ENCODE measurements at places on chromosomes 5 and 9.

- no peak for DNase-seq
Observed at GRCh38 chr9:109771796-109772531, 8.0 kb upstream of the PALM2AKAP2 start.

DNA sequence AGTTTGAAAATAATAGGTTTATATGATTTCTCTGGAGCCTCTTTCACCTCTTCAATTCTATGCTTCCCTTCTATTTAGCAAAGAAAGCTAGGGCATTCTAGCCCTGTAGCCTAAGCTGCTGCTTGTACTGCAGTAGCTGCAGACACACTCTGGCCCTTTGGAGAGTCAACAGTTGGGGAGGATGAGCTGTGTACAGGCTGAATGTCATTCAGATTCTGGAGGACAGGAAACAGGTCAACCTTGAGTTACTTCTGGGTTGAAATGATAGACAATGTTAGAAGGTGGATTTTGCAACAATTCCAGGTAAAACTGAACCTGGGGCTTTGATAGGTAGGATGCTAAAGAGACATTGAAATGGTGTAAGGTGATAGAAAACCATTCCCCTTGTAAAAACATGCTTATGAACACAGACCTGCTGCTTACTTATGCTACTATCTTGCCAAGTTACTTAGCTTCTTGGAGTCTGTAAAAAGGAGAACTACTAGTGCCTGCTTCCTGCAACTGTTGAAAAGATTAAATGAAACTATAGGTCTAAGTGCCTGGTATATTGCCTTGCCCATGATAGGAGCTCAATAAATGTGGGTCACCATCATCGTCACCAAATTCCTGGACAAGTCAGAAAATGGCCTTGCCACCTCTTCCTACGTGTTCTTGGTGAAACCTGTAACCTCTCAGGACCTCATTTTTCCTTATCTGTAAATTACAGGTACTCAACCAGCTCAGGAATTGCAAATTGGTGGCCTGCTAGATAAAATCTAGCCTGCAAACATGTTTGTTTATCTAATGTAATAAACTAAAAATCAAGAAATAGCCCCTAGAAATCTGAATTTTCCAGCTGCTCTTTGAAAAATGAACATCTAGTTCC, 83.7 kb downstream of the GALNT10 start:
- DNase-seq, result peak; percentile 53

GRCh38 chr5:2183154-2184025, 300.7 kb upstream of the IRX4 start:
- no peak for DNase-seq

- no peak for DNase-seq
Observed at GRCh38 chr5:72082048-72082447, 25.2 kb upstream of the MAP1B start.

GRCh38 chr9:2425676-2426075, 195.9 kb upstream of the VLDLR start:
- no peak for DNase-seq

GRCh38 chr5:154819546-154819945, 30.9 kb downstream of the FAXDC2 start:
- DNase-seq, result no peak

DNA sequence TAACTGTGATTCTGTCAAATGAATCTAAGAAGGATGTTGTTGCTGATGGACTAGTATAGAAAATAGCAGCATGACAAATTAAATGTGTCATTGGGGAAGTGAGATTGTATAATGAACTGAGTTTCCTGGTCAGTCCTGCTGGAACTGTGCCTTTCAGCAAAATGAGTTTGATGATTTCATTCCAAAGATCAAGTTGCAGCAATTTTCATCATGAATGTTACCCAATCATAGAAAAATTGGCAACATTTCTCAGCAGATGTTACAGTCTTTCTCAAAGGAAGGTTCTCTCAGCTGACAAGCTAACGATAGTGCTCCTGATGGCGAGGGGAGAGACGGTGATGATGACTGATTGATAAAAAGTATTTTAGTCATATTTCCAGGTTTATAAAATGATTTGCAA, 10.7 kb downstream of the PCDHAC2 start:
- no peak for DNase-seq

- DNase-seq, result no peak
Observed at GRCh38 chr5:173394701-173395100, 66.5 kb upstream of the STC2 start.

DNA sequence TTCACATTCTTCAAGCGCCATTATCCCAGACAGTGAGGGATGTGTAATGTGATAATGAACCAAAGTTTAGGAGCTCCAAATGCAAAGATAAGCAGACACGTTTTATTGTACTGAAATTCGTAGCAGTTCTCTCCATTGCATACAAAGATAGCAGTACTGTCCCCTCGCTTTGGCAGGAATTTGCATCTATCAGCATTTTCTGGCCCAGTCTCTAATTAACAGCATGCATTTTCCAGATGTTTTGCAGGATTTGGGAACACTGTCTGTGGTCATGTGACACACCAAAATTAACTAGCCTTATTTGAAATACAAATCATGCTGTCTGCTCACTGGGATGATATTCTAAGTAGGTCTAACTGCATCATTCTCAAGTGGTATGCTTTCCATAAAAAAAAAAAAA, 235.9 kb upstream of the TRPM3 start:
- no peak for DNase-seq

- DNase-seq, result no peak
Observed at GRCh38 chr5:1873243-1873959, 9.3 kb downstream of the IRX4 start.

DNA sequence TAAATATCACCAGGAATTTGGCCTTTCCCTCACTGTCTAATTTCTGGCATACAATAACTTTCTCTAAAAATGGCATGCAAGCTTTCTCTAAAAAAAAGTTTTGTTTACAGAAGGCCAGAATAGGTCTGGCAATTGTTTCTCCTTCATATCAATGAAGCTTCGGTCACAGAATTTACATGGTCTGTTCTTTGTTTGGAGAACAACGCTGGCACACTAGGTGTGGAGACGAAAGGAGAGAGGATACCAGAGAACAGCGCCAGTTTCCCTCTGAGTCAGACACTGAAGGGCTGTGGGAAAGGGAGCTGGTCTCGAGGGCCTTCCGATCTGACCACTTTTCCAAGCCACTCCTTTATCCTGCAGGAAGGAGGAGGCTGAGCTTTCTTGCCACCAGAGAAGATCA, 60.1 kb upstream of the ITGA1 start:
- no peak for DNase-seq

DNA sequence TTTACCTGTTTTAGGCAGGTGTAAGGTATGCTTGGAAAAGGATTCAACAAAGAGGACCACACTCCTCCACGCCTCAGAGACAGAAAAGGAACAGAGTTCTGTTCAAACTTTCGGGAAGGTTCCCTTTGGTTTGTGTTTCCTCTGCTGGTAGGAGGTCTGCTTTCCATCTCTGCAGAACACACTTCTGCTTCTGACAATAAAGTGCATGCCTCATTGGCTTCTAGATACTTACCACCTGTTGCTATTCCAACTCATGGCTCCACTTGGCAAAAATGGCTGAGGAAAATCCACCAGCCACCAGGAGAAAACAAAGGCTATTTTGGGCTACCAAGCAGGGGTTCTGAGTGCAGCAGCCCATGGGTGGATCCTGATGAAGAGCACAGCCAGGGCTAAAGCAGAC, 112.7 kb downstream of the NRG2 start:
- DNase-seq, result no peak

GRCh38 chr5:154664869-154665268, 90.3 kb upstream of the LARP1 start:
- DNase-seq, result no peak

DNA sequence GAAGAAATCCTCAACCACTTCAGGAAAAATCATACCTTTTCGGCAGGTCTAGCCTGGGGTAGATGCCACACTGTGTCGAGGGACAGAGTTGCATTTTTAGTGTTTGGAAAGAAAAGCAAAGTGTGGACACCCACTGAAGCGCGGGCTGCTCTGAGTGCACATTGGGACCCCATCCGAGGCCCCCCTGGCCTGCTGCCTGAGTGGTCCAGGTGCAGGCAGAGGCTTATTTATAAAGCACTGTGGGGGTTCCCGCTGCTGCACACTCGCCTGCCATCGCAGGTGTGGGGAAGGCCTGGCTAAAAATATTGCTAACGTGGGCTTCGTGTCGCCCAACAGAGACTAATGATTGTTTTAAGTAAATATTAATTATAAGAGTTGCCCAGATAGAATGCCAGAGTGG, 119.4 kb downstream of the CRB2 start:
- no peak for DNase-seq

DNA sequence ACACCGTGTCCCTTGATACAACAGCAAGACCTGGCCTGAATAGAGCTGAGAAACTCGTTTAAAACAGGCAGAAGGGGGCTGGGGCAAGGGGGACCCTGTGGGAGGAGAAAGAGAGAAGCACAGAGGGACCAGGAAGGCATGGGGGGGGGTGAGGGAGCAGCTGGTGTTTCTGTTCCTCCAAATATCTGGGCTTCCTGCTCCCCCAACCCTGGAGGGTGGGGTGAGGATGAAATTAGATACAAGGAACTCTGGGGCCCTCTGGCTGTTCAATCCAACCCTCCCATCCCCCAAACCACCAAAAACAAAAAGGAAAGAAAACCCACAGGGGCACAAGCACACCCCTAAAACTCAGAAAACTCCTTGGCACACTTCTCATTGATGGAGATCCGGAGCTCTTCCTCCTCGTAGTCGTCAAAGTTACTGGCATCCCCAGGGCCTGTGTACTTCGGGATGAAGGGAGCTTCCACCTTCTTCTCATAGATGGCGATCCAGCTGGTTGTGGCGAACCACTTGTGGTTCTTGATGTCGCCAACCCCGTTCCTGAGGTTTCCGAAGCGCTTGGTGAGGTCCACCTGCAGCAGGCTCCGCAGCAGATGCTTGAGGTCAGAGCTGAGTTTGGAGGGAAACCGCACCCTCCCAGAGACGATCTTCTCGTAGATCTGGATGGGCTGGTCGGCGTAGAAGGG, 1.1 kb downstream of the PRKACG start:
- DNase-seq, result peak; percentile 67

DNA sequence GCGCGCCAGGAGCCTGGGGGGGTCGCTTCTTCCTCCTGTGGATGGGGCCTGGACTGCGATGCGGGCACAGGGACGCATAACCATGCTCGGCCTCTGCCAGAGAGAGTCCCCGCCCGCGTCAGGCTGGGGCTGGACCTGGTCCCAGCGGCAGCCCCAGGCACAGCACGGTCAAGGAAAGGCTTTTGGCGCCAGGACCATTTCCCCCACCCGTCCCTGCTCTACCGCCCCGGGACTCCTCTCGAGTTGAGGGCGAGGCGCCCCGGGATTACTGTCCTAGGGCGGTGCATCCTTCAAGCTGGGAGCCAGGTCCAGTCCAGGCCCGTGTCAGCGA, 341 bp downstream of the MXD3 start:
- DNase-seq, result no peak

GRCh38 chr5:111172504-111172903, 51.7 kb upstream of the CAMK4 start:
- no peak for DNase-seq

DNA sequence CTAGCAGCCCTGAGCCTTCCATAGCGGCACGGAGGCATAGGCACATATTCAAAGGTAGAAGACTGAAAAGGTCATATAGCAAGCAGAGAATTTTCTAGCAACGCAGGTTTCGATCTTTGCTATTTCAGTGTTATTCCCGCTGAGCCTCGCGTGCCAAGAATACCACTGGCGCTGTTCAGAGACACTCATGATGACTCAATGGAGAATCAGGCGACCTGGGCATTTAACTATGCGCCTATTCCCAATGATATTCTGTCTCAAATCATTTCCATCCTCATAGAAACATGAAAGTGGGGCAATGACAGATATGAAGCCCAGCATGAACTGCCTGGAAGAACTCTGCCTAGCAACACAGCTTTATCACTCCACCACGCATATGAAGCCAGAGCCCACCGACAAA, 59.9 kb downstream of the EFNA5 start:
- no peak for DNase-seq

GRCh38 chr5:30866142-30866541, 327.3 kb upstream of the CDH6 start:
- no peak for DNase-seq

GRCh38 chr9:136899196-136899595, 12.9 kb downstream of the TRAF2 start:
- DNase-seq, result no peak

- no peak for DNase-seq
Observed at GRCh38 chr9:115671236-115671962, 482.2 kb upstream of the PAPPA start.

- DNase-seq, result peak; percentile 61
Observed at GRCh38 chr9:109012009-109012875, 1.1 kb downstream of the CTNNAL1 start.

DNA sequence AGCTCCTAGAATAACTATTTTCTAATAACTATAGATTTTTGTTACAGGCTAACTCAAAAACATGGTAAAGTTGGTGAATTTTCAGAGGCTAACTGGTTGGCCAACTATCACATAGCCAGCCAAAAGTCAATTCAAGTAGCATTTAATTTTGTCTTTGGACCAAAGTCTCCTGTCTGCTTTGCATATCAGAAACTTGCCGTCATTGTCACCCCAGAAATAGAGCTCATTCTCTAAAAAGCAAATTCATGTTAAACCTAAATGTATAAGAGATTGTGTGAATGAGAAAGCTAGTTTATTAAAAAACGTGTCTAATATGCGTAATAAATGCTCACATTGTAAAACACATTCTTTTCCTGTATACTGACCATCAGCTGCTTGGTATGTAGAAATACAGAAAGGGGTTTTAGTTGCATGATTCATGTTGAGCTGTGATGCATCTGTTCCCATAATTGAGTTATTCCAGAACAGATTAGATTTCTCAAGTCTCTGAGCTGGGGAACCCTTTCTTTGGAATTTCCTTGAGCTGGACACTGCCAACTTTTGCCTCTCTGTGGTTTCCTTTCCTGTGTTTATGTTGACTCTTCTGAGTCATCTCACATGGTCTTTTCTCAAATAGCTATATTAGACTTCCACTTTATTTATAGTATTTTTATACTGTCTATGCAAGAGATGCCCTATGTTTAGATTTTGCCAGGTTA, 7.3 kb downstream of the SRFBP1 start:
- DNase-seq, result no peak

DNA sequence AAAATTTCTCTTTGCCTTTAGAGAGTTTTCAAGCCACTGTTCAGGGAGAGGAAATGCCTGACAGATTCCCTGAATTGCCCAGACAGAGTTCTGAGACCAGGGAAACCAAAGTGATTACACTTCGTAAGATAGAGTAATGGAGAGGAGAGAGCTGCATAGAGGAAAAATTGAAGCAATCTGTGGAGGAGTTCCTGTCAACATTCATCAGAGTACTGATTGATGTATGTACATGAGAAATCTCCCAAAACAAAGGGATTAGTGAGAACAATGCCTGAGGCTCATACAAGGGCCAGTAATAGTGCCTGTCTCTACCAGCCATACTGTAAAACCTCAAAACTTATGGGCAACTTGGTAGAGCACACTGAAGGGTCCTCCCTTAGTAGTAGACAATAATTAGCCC, 79.0 kb upstream of the TRIM32 start:
- no peak for DNase-seq

- no peak for DNase-seq
Observed at GRCh38 chr5:138454121-138454520, 11.2 kb upstream of the EGR1 start.

- DNase-seq, result no peak
Observed at GRCh38 chr5:42515504-42515903, 92.3 kb downstream of the GHR start.
